ENCODE measurements at places on chromosomes 2 and 18.
A peak's percentile ranks its signal among the peaks of the same experiment; 100 is the strongest.

GRCh38 chr18:74498712-74499627 lies 2.8 kb downstream of the CNDP2 start:
- DNase-seq = peak; percentile 97

DNA sequence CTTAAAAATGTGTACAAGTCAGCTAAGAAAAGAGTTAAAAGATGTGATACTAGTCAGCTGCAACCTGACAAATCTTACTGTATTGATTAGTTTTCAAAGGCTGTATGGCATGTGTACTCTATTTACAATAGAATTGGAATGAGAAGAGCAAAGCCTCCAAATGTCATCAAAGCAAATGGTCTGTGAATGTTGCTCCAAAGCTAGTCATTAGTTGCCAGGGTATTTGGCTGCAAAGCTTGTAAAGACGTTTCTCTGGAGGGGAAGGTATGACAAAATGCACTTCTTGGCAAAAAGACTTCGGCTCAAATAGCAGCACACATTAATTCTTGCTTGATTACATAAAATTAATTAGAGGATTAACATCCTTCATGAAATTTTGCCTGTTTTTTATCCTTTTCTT lies 59.3 kb downstream of the ETAA1 start:
- no peak for DNase-seq

DNA sequence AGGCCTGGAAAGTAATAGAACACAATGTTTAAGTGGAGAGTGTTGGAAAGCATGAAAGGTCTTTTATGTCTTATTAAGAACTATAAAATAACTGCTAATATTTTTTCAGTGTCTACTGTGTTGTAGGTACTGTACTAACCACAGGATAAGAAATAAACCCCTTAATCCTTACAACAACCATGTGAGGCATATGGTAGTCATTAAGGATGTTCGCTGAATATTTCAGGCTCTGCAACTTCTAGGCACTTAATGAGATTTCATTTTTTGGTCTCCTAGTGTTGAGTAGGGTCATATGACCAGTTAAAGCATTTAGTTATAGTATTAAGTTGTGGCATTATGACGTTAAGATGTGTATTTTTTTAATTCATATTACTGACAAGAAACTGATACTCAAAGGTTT lies 346.6 kb upstream of the KCNH7 start:
- no peak for DNase-seq

DNA sequence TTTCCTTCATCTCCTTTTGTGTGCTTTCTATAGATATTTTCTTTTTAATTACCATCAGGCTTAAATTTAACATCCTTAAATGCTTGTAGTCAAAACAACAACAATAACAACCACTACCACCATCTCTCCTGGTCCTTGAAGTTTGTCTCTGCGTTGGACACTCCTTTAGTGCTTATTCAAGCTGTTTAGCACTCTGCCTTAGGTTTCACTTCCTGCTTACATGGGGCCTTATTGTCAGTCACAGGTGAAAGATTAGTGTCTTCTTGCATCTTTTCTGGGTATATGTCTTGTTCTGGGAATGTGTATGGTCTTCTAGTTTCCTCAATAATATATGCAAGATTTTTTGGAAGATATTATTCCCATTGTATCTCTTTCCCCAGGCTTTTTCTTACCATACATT lies 240.1 kb upstream of the NXPH2 start:
- DNase-seq = no peak

GRCh38 chr2:240877460-240878340 lies 9.1 kb downstream of the AGXT start:
- DNase-seq = no peak

DNA sequence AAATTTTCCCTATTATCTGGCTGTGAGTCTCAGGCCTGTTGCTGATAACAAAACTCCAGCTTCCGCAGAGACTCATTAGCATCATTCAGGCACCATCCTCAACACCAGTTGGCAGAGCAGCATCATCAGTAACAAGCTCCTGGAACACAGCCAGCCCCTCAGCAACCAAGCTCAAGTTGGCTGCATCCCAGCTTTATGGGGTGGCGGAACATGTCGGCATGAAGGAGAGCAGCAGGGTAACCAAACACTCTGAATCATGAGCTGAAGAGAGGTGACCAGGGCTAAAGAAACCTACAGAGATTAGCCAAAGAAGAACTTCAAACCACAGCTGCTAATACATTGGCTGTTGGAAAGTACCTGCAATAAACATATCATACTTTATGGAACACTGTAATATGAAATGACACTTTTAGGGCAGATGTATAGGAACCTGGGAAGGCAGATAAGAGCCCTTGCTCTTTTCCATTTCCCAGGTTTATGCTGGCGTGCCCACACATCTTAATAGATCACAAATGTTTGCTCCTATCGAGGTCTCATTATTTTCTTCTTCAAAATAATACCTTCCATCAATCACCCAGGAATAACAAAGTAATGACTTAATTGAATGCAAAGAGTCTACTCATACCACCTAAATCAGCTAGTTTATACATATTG lies 63.8 kb downstream of the PDE11A start:
- peak; percentile 99 for DNase-seq

- DNase-seq = no peak
Observed at GRCh38 chr2:98771721-98772524, 41.0 kb upstream of the MGAT4A start.

DNA sequence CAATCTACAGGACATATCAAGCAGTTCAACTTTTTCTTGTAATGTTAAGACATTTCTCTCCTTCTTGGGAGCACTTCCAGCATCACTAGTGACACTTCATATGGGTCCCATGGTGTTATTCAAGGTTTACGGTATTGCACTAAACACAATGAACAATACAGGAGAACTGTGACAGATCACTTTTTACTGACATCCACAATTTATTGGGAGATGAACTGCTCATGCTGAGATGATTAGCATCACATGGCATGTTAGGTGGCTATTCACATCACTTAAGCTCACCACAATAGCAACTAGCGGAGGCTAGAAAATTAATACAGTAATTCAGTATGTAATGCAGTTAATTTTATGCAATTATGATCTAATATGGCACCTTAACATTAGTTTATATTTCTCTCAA lies 264.4 kb downstream of the ERBB4 start:
- no peak for DNase-seq

DNA sequence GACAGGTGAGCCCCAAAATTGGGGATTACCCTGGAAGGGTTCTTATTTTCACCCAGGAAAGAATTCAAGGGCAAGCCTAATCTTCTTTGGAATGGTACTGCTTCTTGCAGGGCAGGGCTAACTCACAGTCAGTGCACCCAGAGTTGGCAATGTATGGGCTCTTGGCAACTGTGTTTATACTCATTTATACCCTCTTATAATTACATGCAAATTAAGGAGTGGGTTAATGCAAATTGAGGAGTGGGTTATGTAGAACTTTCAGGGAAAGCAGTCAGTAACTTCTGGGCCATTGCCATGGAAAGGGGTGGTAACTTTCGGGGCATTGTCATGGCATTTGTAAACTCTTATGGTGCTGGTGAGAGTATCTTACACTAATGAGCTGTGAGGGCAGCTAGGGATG lies 59.2 kb downstream of the SERPINB8 start:
- no peak for DNase-seq

DNA sequence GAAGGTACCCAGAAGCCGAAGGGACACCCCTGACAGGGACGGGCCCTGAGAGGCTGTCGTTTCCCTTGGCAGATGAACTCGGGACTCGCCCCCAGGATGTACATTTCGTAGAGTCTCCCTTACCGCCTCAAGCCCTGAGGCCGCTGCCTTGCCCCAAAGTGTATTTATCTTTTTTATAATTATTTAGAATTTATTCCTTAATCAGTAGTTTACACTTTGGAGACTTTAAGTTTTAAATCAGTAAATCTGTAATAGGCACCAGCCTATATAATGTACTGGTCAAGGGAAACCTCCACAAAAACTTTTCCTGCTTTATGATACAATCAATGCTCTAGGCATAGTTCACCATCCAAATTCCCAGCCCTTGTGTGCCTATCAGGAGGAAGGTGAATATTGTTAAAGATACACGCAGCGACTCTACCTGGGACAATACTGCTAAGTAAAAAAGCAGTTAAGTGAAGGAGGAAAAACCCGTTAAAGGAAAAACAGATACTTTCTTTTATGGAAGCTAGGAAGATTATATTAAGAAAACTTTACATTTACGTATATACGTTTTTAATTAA lies 848 bp downstream of the VRK2 start:
- DNase-seq = peak; percentile 77

- DNase-seq = no peak
Observed at GRCh38 chr18:34283506-34283905, 58.8 kb upstream of the NOL4 start.

- DNase-seq = no peak
Observed at GRCh38 chr2:101821828-101822458, 124.4 kb downstream of the MAP4K4 start.

DNA sequence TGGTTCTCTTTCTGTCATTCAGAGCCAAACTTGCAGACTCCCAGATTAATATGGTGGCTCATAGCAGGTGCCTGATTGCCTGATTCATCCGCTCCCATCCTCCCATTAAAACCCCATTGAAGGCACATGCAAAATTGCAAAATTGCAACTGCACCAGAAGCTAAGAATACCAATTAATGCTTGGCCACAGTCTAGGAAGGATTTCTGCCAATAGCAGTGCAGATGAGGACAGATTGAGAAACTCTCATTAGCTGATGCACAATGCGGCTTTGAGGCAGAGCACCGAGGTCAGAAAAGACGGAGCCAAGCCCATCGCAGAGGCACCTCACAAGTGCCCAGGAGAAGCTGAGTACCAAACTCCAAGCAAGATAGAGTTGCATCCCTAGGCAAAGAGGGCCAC lies 172.8 kb downstream of the ARL4C start:
- no peak for DNase-seq

DNA sequence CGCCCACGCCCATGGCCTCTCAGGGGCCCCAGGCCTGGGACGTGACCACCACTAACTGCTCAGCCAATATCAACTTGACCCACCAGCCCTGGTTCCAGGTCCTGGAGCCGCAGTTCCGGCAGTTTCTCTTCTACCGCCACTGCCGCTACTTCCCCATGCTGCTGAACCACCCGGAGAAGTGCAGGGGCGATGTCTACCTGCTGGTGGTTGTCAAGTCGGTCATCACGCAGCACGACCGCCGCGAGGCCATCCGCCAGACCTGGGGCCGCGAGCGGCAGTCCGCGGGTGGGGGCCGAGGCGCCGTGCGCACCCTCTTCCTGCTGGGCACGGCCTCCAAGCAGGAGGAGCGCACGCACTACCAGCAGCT lies 2.4 kb downstream of the B3GNT7 start:
- no peak for DNase-seq

DNA sequence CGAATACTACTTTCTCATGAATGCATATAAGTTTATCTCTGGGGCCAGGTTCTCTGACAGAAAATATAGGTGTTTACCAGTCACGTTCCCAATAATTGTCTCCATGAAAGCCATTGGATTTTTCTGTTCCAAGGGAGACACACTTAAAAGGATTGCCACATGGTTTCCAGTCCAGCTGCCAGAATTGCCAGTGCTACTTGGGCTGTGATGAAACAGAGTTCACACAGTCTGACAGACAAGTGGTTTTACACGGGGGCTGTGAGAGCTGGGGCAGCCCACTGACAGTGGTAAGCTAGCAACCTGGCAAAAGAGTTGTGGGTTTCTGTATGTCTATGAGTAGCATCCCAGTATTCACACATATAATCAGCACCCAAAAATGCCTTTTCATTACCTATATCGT lies 27.7 kb upstream of the ATRAID start:
- DNase-seq = no peak

DNA sequence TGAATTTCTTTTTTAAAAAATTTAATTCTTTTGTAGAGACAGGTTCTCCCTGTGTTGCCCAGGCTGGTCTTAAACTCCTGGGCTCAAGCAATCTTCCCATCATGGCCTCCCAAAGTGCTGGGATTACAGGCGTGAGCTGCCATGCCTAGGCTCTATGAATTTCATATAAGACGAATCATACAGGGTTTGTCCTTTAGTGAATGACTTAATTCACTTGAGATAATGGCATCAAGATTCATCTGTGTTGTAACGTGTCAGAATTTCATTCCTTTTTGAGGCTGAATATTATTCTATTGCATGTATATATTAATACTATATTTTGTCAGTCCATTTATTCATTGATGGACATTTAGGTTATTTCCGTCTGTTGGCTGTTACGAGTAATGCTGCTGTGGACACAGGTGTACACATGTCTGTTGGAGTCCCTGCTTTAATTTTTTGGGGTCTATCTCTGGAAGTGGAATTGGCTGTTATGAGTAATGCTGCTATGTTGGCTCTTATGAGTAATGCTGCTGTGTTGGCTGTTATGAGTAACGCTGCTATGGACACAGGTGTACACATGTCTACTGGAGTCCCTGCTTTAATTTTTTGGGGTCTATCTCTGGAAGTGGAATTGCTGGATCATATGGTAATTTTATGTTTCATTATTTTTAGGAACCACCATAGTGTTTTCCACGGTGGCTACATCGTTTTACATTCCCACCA lies 210.6 kb downstream of the CAMKMT start:
- DNase-seq = no peak

DNA sequence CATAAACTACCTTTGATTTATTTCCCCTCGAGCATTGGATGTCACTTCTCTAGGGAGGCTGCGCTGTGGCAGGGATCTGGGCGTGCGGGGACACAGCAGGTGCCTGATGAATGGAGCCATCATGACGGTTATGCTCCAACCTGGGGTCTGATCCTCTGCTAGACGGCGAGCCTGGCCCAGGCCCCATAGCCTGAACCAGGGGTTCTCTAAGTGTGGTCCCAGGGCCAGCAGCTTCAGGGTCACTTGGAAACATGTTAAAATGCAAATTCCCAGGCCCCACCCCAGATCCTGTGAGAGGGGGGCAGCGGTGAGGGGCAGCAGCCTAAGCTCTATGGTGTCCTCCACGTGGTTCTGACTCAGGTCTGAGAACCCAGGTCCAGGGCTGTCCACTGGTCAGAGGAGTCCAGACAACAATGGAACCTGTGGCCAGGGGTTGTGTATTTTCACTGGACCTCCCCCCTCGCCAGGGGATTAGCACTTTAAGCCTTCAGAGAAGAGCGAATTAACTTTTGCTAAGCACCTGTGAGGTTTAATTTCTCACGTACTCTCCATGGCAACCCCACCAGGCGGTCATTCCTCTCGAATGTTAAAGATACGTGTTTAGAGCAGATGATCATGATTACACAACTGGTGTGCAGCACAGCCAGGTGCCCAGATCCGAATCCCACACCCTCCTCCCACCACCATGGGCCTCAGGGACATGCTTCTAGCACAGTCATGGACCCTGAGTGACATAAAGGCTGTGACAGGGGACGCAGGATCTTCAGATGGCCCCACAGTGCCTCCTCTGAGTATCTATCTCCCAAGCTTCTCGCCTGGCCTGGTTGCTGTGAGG lies 1.6 kb upstream of the ARHGEF4 start:
- peak; percentile 3 for DNase-seq

DNA sequence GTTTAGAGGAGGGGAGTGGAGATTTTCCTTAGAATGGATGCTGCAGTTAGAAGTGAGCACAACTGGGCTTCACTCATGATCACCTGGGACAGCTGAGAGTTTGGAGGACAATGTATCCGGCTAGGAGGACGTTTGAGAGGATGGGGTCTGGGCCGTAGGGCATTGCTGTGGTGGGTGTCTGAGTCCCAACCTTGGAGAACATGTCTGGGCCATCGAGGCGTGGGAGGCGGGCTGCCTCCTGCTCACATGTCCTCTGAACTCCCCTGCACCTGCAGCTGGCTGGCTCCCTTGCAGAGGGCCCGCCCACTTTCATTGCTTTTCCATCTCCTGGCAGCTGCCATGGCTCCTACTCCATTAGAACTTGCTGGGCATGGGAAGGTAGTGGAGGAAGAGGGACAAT lies 203.0 kb upstream of the PXDN start:
- DNase-seq = peak; percentile 11

GRCh38 chr2:239939736-239940483 lies 85.2 kb downstream of the NDUFA10 start:
- DNase-seq = no peak

Measured in NCI-H510A treated with DMSO at 0.1 percent for 48 hours (cell line).